Nephron progenitor cell (in vitro differentiated cells): ENCODE measurements at places on chromosomes 11 and 22.
A peak's percentile ranks its signal among the peaks of the same experiment; 100 is the strongest.

- DNase-seq: peak; percentile 70
These were observed 2.5 kb upstream of the RCOR2 start for GRCh38 chr11:63919267-63920125.

GRCh38 chr22:35230839-35231584, 26.3 kb upstream of the HMGXB4 start:
- DNase-seq: no peak

- no peak for DNase-seq
These were observed 40.6 kb downstream of the PARVA start for GRCh38 chr11:12417691-12418611.

- no peak for DNase-seq
These were observed 40.2 kb downstream of the MICAL3 start for GRCh38 chr22:17984114-17984513.

DNA sequence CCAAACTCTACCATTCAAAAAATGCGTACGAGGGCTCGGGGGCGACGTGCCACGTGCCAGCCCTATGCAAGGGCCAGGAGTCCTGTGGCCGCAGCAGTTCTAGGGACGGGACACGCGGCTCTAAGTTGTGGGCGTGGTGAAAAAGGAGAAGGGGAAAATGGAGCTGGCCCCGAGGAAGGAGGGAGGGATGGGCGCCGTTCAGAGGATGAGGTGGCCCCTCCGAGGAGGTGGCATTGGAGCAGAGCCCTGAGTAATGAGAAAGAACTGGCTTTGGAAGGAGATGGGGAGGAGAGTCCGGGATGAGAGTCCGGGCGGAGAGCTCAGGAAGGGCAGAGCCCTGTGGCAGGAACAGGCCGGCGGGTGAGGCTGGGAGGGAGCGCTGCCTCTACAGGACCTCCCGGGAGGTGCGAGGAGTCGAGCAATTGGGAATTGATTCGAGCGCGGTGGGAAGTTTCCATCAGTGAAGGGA, 21.0 kb downstream of the OTUB1 start:
- peak; percentile 54 for DNase-seq

DNA sequence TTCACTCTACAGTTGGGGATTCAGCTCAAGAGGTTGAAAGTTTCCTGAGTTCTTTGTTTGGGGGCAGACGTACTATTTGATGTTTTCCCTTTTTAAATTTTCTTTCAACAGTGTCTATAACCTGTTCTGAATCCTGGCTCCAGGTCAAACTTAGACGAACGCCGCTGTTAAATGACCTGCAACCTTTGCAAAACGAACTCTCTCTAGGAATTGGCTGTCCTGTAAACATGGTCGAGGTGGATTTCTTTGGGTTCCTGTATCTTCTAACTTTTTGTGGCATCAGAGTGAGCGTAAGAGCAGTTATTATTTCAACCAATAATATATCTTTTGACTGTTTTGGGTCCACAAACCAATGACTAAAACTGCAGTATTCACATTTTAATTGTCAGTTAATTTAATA, 1.6 kb downstream of the OOSP4A start:
- DNase-seq: no peak

DNA sequence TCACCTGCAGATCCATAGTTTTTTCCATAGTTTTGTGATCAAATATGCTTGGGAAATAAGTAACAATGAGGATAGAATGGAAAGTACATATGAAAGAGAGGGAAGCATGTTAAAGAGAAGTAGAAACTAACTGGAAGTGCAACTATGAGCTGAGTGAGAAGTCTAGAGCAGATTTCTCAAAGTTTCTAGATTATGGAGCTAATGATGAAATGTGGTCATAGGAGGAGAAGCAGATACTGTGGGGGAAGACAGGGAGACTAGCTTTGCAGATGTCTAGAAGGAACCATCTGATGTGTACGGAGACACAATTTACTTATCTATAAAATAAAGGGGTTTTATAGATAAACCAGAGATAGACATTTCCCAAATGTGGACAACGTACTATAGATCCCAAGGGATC, 37.1 kb downstream of the RELT start:
- no peak for DNase-seq

GRCh38 chr11:120109531-120109930, 28.4 kb downstream of the TRIM29 start:
- DNase-seq: no peak

- no peak for DNase-seq
These were observed 51.4 kb downstream of the BDNF start for GRCh38 chr11:27648840-27649239.

DNA sequence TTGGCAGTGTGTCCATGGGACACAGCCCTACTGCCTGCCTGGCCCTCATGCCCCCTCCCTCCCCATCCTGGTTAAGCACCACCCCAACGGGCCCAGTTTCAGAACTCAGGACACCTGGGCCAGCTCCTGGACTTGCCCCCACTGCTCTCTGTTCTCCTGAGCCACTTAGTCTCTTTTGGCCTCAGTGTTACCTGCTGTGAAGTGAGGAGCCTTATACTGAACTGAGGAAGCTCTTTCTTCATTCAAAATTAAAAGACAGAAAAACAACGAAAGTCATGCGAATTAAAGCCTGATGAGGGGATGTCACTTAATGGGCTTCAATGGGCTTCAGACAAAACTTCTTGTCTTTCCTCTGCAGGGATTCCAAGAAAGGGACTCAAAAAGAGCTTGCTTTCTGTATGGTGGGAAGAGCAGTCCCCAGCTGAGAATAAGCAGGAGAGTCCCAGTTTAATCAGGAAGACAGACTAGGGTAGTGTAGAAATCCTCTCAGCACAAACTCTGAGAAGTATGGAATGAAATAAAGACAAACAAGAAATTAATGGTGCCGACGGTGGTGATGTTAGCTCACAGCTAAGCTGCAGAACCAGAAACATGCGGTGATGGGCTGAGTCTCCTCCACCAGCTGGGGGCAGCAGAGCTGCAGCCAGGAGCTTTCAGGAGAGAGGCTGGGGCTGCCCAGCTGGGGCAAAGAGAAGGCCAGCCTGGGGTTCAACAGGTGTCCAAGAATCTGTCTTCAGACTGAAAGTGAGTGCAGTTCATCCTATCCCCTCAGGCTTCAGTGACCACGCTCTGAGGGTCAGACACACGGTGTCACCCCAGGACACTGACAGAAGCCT, 101.0 kb downstream of the GGTLC2 start:
- DNase-seq: peak; percentile 52

GRCh38 chr11:64684357-64684756, 38.6 kb downstream of the NRXN2 start:
- DNase-seq: no peak
